MM.1S (cell line): ENCODE measurements at places on chromosomes 2 and 18.

DNA sequence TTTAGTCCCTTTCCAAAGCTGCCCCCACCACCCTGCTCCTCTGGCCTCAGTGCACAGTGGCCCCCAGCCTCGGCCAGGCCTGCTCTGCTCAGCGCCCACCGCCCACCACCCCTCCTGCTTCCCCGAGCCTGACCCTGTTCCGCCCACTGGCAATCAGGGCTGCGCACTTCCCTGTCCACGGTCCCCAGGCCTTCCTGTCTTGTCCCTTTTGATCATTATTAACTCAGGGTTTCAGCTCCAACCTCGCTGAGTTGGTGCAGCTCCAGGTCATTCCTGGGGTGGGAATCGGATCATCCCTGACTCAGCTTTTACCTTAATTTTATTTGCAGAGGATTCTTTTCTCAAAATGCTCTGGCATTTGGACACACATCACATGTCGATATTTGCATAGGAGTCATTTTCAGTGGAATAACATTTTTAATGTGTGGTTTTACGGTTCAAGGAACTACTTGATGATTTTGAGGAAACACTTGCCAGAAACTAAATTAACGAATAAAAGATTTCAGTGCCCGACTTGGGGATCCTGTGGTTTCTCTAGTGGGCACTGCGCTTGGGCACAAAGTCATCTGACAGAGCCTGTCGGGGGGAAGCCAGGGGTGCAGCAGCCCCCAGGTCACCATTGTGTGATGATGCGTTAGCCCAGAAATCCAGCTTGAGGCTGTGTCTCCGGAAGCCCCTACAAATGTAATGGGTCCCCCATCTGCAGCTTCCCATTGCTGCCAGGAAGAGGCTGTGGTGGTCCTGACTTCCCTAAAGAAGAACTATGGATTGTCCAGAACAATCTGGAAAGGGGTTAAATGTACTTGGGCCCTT is 1.0 kb upstream of the ESPNL start:
- H3K27ac ChIP-seq = no peak overlapping the region
- no peaks in the 10 kb centered on the region for H3K27me3 ChIP-seq
- DNase-seq = no peak
- no peak overlapping the region for H3K4me3 ChIP-seq

- H3K4me1 ChIP-seq = peaks cover 17% of the 10 kb centered on the region
- no peak overlapping the region for H3K4me3 ChIP-seq
- H3K27ac ChIP-seq = no peak overlapping the region
- peaks cover 54% of the 10 kb centered on the region for H3K27me3 ChIP-seq
- no peaks in the 10 kb centered on the region for H3K36me3 ChIP-seq
Observed at GRCh38 chr2:127577503-127577902, 42.0 kb downstream of the MYO7B start.

DNA sequence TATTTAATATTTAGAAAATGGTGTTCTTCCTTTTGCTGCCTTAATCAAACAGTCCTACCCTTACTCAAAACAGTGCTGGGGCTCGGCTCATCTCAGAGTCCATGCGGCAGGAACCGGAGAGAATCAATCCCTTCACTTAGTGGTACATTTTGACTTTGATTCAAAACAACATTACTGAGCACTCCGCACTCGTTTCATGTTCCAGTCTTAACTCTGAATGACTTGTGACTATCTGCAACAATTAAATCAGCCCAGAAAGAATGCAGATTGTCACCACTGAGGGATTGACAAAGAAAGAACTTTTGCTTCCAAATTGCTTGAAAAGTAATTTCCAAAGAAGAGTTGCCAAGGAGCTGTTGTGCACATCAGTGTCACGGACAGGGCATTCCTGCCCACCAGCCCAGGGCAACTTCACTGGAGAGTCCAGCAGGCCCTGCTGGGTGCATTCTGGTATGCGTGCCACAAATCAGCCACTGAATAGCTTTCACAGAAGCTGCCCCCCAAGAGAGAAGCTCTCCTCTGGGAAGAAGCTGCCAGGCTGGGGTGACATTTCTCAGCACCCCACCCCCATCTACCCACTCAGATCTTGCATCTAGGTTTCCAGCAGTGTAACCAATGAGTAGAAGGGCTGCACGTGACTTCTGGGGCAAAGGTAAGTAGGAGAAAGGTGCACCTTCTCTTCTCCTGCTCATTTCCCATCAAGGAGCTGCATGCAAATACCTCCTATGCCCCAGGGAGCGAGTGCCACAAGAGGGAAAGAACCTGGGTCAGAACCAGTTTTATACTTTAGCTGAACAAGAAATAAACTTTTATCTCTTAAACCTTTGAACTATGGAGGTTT is 84.6 kb upstream of the ATP8B1 start:
- H3K4me1 ChIP-seq = peaks cover 13% of the 10 kb centered on the region
- H3K27ac ChIP-seq = no peak overlapping the region
- DNase-seq = no peak
- no peaks in the 10 kb centered on the region for H3K36me3 ChIP-seq
- H3K27me3 ChIP-seq = no peaks in the 10 kb centered on the region
- no peak overlapping the region for H3K4me3 ChIP-seq

- H3K36me3 ChIP-seq = no peaks in the 10 kb centered on the region
- no peak overlapping the region for H3K4me3 ChIP-seq
- no peak for DNase-seq
- H3K27ac ChIP-seq = no peak overlapping the region
Observed at GRCh38 chr2:98258906-98259305, 87.3 kb upstream of the CNGA3 start.

GRCh38 chr2:215367662-215368492 is 56.0 kb downstream of the ATIC start:
- no peak for DNase-seq
- no peaks in the 10 kb centered on the region for H3K4me1 ChIP-seq
- H3K4me3 ChIP-seq = no peak overlapping the region
- no peaks in the 10 kb centered on the region for H3K27me3 ChIP-seq
- H3K36me3 ChIP-seq = no peaks in the 10 kb centered on the region
- no peak overlapping the region for H3K27ac ChIP-seq

DNA sequence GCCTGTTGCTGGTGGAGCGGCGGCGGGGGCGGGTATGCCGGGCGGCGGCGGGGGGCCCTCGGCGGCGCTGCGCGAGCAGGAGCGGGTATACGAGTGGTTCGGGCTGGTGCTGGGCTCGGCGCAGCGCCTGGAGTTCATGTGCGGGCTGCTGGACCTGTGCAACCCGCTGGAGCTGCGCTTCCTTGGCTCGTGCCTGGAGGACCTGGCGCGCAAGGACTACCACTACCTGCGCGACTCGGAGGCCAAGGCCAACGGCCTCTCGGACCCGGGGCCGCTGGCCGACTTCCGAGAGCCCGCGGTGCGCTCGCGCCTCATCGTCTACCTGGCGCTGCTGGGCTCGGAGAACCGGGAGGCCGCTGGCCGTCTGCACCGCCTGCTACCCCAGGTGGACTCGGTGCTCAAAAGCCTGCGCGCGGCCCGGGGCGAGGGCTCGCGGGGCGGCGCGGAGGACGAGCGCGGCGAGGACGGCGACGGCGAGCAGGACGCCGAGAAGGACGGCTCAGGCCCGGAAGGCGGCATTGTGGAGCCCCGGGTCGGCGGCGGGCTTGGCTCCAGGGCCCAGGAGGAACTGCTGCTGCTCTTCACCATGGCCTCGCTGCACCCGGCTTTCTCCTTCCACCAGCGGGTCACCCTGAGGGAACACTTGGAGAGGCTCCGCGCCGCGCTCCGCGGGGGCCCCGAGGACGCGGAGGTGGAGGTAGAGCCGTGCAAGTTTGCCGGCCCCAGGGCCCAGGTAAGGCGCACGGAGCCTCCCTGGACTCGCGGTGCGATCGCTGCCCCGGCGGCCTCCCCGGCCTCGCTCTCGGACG is 1.0 kb downstream of the ZCCHC2 start:
- H3K4me1 ChIP-seq = peaks cover 6% of the 10 kb centered on the region; the same call in 1 of the 2 replicates
- H3K27ac ChIP-seq = peak overlapping the region; percentile 24; the same call in 1 of the 2 replicates
- no peaks in the 10 kb centered on the region for H3K36me3 ChIP-seq
- H3K27me3 ChIP-seq = peaks cover 49% of the 10 kb centered on the region

DNA sequence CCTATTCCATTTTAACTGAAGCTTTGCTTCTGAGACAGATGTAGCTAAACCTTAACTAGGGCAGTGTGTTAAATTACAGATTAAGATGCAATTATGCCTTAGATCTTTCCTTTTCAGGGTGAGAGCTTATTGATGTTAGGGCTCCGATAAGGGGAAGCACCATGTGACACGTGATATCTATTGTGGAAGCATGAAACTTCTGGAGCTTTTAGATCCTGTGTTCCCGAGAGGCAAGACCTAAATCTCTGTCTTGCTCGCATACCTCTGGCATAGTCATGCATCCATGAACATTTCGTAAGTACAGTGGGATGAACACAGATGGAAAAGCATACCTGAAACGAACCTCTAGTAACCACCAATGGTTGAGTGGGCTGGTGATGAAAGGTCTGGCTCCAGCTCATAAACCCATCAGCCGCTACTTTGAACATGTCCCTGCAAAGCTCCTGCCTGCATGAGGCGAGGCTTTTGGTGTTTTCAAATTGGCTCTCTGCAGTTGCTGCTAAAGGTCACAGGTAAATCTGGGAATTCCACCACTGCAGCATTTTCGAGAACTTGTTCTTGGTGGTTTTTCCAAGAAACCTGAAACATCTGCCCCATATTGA is 3.7 kb upstream of the NRP2 start:
- H3K4me3 ChIP-seq = no peak overlapping the region
- H3K27me3 ChIP-seq = peaks cover 17% of the 10 kb centered on the region
- H3K36me3 ChIP-seq = no peaks in the 10 kb centered on the region

DNA sequence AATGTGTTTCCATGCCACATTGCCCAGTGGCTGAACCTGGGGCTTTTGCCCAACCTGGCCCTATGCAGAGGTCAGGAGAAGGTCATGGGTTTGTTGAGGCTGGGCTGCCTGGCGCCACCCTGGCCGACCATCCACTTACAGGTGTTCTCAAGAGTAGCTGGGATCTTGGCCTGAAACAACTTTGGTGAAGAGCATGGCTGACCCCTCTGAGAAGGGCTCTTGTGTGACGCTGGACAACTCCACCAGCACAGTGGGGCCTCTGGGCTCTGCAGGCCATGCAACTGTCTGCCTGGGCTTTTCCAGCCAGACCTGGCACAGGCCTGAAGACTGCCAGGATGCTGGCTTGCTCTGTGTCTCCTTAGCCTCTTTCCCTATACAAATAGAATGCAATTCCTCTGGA is 76.4 kb upstream of the ZNG1B start:
- H3K27me3 ChIP-seq = no peaks in the 10 kb centered on the region
- DNase-seq = no peak

DNA sequence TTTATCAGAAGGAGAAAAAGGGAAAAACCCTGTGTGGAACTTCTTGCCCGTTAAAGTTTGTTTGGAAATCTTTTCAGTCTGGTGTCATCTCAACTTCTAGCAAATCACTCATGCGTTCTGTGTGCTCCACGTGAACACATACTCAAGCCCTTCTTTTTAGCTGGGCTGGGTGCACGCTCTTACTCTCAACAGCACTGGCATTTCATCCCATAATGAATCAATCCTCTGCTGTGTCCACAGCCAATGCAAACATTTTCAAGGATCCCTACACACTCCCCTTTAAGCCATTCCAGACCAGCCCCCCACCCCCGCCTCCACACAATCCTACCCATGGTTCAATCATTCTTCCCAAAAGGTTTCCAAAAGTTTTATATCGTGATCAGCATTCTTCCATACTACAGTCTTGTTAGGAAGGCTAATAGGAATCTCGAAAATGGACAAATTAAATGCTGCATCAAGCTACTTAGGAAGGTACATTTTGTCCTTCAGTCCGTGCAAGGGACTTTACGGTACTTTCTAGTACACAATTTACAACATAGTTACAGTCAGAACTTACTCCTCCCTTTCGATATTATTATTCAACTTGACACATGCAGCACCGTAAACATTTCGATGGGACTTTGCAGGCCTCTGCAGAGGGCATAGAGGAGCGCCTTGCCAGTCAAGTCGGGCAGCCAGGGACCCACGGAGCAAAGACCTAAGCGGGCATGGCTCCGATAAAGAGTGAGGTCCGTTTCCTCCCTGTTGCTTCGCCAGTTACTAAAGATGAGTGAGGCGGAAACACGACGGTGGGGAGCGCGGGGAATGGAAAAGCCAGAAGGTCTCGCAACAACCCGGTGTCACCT is 1.4 kb downstream of the PTGR3 start:
- H3K4me3 ChIP-seq = peak overlapping the region; percentile 95
- peaks cover 8% of the 10 kb centered on the region for H3K4me1 ChIP-seq
- no peaks in the 10 kb centered on the region for H3K27me3 ChIP-seq
- peak overlapping the region; percentile 82; the same call in 1 of the 2 replicates for H3K27ac ChIP-seq
- peak; percentile 18 for DNase-seq

- no peaks in the 10 kb centered on the region for H3K36me3 ChIP-seq
- DNase-seq = no peak
- no peak overlapping the region for H3K27ac ChIP-seq
- H3K4me1 ChIP-seq = no peaks in the 10 kb centered on the region
- no peak overlapping the region for H3K4me3 ChIP-seq
Observed at GRCh38 chr2:28387082-28387960, 5.3 kb upstream of the FOSL2 start.

DNA sequence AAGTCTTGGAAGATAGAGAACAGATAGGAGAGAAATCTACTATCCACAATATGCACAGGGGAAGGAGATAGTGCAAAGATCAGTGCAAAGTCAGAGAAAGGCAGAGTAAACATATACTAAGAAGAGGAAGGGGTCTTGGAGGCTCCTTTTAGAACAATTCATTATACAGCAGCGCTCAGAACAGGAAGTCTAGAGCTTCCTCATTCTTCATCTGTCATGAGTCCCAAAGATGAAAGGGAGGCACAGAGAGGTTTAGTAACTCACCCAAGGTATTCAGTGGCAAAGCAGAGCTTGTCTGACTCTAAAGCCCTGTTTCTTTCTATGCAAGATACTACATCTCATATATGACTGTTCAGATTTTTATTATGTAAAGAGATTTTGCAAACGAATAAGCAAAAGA is 1.4 kb downstream of the SP110 start:
- no peak for DNase-seq
- H3K4me3 ChIP-seq = no peak overlapping the region
- H3K36me3 ChIP-seq = 0 out of 2 replicates have a peak, but pooled peaks cover 3% of the 10 kb centered on the region
- H3K4me1 ChIP-seq = peaks cover 4% of the 10 kb centered on the region; the same call in 1 of the 2 replicates
- H3K27ac ChIP-seq = no peak overlapping the region

- DNase-seq = no peak
- H3K36me3 ChIP-seq = no peaks in the 10 kb centered on the region
- H3K27ac ChIP-seq = no peak overlapping the region
- H3K4me3 ChIP-seq = no peak overlapping the region
- no peaks in the 10 kb centered on the region for H3K4me1 ChIP-seq
Observed at GRCh38 chr18:76480913-76481312, 14.1 kb downstream of the ZNF516 start.

DNA sequence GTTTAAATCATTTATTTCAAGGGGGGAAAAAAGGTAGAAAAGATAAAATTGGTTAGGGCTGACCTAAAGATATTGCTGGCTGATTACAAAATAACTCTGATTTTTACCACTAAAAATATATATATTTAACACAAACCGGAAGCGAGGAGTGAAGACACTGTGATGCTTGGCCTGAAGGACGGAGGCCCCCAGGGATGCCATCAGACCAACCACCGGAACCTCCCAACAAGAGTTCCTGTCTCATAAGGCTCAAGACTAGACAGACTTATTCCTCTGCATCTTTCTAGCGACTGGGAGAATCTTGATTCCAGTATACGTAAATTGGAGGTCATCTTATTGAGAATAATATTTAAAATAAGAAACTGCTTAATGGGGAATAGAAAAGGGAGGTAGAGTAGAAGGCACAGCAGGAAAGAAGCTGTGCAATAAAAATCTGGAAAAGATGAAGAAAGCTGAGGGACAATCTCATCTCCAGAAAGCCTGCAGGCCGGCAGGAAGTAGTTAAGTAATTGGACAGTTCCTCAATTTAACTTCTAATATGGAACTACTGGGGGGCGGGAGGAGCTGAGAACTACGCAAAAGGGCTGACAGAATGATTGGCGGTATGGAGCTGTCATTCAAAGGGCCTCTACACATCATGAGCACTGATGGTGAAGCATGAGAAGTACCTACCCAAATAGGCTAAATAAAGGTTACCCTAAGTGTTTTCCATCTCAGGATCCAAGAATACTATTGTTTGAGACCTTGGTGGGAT is 91.1 kb downstream of the DTNB start:
- H3K27me3 ChIP-seq = no peaks in the 10 kb centered on the region
- no peak for DNase-seq
- no peak overlapping the region for H3K4me3 ChIP-seq
- H3K4me1 ChIP-seq = no peaks in the 10 kb centered on the region
